PC-3 (cell line): ENCODE measurements at places on chromosomes 1 and 21. TPM values are rescaled to one million over a fixed set of nuclear protein-coding genes. Genes with fewer than 3 reads are reported as not detected.

Gene DPT
- not detected in 2 replicates for total RNA-seq

Gene RABGAP1L
- total RNA-seq = 11.8 and 24.4 TPM in 2 replicates

Gene SWT1
- 0.69 and 1.5 TPM in 2 replicates for total RNA-seq

GRCh38 chr21:35868869-35869223, 191.5 kb downstream of the SETD4 start:
- no peaks in the 10 kb centered on the region for H3K27me3 ChIP-seq
- DNase-seq = no peak
- no peak overlapping the region for H3K4me3 ChIP-seq
- H3K36me3 ChIP-seq = no peaks in the 10 kb centered on the region
- H3K27ac ChIP-seq = no peak overlapping the region

DNA sequence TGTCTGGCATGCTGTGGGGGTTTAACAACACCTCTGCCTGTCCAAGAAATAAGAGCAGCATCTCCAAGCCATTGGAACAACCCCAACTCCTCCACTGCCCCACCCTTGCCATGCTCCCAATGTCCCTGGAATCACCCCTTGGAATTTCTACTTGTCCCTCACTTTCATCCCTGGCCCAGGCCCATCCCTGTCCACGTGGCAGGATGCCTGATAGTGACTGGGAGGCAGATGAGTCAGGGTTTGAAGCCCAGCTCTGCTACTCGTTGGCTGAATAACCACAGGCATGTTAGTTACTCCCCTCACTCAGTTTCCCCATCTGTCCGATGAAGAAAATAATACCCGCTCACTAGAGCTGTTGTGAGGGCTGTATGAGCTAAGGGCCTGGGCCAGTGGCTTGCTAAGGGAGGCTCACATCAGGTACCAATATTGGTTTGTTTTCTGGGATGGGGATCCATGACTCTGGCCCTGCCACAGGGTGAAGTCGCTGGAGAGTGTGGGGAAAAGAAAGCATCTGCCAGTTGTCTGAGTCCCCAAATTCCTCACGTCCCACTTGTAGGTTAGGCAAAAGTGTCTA, 99.4 kb upstream of the TLR5 start:
- peaks cover 8% of the 10 kb centered on the region; the same call in 1 of the 2 replicates for H3K27me3 ChIP-seq
- no peak for DNase-seq
- H3K27ac ChIP-seq = no peak overlapping the region

- H3K4me3 ChIP-seq = no peak overlapping the region
- no peaks in the 10 kb centered on the region for H3K27me3 ChIP-seq
- no peak for DNase-seq
- H3K4me1 ChIP-seq = peaks cover 48% of the 10 kb centered on the region
- H3K36me3 ChIP-seq = peaks cover 16% of the 10 kb centered on the region; the same call in 1 of the 2 replicates
- no peak overlapping the region for H3K27ac ChIP-seq
These were observed 71.3 kb downstream of the LUZP1 start for GRCh38 chr1:23097316-23097715.

DNA sequence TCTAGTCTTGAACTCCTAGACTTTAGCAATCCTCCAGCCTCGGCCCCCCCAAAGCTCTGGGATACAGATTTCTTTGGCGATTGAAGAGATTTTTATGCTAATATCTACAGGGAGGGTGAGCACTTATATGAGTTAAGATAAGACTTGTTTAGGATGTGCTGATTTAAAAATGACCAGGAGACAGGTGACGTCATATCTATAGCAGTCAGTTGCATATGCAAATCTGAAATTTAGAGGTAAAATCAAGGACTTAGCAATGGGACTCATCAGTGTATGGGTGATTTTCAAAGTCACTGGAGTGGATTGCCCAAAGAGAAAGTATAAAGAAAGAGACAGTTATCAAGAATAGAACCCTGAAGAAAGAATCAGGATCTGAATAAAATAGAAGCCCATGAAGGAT, 394.5 kb downstream of the ADGRL2 start:
- H3K4me1 ChIP-seq = no peaks in the 10 kb centered on the region
- H3K27ac ChIP-seq = no peak overlapping the region
- no peak for DNase-seq
- H3K27me3 ChIP-seq = peaks cover 19% of the 10 kb centered on the region; the same call in 1 of the 2 replicates

DNA sequence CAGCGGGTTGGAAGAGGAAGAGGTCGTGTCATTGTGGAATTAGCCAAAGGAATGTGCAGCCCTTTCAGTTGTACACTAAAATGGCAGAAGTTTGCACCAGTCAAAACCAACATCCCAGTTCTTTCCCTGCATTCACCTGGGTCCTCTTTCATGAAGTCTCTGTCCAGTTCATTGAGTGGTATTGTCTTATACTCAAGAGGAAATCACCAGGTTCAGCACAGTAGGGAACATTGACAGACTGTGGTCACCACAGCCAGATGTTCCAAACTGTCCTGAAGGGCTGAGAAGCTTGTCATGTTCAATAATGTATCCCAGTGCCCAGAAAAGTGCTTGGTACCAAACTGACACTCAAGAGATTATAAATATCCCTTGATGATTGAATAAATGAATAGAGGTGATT, 131.6 kb downstream of the GLUL start:
- DNase-seq = no peak
- H3K36me3 ChIP-seq = no peaks in the 10 kb centered on the region
- no peak overlapping the region for H3K4me3 ChIP-seq
- peaks cover 30% of the 10 kb centered on the region for H3K4me1 ChIP-seq
- no peaks in the 10 kb centered on the region for H3K27me3 ChIP-seq
- no peak overlapping the region; the same call in 1 of the 2 replicates for H3K27ac ChIP-seq

GRCh38 chr1:27398405-27399149, 6.2 kb downstream of the GPR3 start:
- H3K36me3 ChIP-seq = no peaks in the 10 kb centered on the region
- DNase-seq = peak; percentile 17
- H3K27ac ChIP-seq = no peak overlapping the region
- no peak overlapping the region for H3K4me3 ChIP-seq
- peaks cover 15% of the 10 kb centered on the region for H3K4me1 ChIP-seq

DNA sequence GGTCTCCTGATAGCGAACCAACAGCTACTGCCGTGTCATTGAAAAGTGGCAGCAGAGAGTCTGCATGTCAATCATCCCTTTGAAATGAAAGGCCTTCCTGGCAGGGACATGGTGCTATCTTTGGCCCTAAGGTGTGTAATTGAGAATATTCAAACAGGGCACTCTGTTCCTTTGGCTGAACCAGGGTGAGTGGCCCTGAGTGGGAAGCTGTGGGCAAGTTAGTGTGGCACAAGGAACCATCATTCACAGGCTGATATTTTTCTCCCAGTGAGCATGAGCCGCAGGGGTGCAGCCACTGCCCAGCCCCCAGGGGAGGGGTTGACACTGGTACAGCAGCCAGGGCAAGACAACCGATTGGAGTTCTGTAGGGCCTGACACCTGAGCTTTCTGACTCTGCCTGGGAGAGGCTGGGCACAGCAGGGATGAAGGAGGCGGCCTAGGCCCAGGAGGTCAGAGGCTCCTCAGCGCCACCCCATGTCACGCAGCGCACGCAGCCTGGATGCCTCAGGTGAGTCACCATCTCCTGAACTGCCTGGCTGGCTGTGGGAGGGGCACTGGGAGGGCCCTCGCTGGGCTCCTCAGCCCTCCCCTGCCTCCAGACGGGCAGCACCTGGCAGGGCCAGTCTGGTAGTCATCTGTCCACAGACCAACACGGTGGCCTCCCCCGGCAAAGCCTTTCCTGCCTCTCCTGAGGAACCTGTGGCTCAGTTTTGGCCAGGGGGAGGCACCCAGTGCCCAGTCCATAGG, 13.2 kb downstream of the QSOX1 start:
- no peak overlapping the region for H3K4me3 ChIP-seq
- peak; percentile 93 for DNase-seq
- peaks cover 23% of the 10 kb centered on the region for H3K36me3 ChIP-seq
- no peaks in the 10 kb centered on the region for H3K27me3 ChIP-seq
